ENCODE measurements at places on chromosomes 5 and 9.

DNA sequence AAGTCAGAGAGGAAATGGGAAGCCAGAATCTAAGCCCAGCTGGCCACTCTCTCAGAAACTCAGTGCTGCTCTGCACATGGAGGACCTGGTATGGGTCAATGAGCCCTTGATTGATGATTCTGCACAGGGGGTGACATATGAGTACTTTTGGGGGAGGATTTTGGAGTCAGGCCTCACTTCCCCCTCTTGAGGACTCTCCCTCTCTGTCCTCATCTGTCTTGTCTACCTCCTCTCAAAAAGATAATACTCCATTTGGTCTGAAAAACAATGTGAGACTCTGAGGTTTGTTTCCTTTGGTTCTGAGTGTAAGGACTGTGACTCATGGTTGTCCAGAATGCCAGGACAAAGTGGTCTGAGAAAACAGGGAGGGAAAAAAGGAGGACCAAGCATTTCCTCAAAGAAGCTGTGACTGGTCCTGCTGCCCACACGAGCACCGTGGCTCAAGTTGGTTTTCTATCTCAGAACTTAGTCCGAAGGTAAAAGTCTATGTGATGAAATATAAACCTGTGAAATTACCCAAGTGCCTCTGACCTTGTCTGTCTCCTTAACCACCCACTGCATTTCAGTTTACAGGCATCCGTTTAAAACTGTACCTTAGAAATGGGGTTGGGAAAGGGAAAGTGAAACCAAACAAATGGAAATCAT lies 11.1 kb downstream of the TTC39B start:
- peak; percentile 29 for DNase-seq

GRCh38 chr5:68261569-68262065 lies 46.1 kb downstream of the PIK3R1 start:
- no peak for DNase-seq

DNA sequence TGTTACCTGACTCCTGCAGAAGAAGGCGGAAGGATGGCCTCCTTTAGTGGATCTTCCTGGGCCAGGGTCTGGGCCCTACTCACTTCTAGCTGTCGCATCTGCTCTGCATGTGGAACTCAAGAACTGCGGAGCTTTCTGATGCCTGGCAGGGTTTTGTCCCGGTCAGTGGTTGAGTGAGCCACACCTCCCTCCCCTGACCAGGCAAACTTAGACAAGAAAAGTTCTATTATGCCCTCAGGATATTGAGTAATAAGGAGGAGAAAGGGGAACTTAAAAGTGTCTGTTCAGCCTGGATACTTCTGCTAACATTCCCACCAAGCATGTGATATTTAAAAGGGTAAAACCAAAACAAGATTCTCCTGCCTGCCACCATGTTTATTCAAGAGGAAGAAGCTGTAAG lies at the start of gene FYB1:
TSS of gene FYB1 (minus strand) at position 127 of the 400 bp plus-strand sequence. CDS start 16,603 bp downstream, outside the sequence.
- no peak for DNase-seq

DNA sequence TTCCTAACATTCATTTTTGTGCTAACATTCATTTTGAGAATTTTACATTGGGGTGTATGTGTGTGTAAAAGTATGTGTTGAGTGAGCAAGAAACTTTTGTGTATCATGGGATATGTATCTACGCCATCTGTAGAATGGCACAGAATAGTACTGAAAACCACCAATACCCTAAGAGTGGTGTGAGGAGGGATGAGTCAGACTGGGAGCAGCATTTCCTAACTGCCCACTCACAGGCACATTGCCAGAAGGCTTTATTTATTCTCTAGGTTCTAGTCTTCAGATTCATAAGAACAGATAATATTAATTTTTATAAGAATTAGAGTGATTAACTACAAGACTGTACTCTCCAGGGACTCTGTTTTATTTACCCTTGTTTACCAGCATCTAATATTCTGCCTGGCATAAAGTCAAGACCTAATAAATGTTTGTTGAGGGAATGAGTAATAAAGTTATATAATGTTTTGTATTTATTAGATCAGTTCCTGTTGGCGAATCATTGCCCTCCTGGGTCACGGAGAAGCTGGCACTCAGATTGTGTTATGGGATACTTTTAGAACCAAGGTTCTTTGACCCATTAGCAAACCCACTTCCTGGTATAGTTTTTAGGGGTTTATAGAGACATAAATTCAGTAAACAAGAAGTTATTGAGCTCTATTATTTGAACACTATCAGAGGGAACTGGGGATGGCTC lies 159.1 kb upstream of the PPP2R2B start:
- no peak for DNase-seq

DNA sequence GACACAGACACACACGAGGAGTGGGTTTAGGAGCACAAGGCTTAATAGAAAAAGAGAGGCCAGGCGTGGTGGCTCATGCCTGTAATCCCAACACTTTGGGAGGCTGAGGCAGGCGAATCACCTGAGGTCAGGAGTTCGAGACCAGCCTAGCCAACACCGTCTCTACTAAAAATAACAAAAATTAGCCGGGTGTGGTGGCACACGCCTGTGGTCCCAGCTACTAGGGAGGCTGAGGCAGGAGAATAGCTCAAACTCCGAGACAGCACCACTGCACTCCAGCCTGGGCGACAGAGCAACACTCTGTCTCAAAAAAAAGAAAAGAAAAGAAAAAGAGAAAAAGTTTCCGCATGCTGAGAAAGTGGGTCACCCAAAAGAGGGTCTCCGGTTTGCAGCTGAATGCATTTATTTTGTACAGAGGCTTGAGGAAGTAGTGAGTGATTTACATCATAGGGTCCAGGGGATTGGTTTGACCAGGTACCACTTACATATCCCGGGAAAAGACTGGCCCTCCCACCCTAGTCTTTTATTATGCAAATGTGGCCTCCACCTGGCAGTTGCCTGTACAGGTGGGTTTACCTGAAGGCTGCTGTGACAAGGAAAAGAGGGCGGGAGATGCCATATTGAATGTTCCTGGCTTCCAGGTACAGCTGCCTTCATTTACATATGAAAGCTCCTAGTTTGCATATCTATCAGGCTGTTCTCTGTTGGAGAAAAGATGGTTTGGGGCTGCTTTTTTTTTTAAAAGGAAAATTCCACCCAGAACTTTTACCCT lies 366.2 kb upstream of the GRAMD2B start:
- no peak for DNase-seq

GRCh38 chr9:27712806-27713205 lies 139.5 kb upstream of the C9orf72 start:
- DNase-seq, result no peak

- DNase-seq, result no peak
Measured at GRCh38 chr5:7878381-7878873, 9.5 kb downstream of the MTRR start.

DNA sequence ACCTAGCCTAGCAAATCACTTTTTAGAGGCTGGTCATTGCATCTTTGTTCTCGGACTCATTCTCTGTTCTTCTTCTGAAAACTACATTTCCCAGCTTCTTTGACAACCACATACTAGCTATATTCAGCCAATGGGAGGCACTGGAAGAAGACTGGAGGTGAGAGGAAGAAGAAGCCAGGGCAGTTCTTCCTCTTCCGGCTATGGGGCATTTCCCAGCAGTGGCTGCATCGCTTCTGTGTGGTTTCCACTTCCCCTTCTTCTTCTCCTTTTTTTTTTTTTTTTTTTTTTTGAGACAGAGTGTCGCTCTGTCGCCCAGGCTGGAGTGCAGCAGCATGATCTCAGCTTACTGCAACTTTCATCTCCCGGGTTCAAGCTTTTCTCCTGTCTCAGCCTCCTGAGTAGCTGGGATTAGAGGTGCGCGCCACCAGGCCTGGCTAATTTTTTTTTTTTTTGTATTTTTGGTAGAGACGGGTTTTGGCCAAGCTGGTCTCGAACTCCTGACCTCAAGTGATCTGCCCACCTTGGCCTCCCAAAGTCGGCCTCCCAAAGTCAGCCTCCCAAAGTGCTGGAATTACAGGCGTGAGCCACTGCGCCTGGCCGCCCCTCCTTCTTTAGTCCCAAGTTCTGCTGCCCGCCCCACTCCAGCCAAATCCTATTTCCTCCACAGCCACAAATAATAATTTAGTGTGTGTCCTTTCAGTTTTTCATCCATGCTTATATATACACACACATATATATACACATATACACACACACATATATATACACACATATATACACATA lies 6.9 kb upstream of the UBAP1 start:
- no peak for DNase-seq

Measured in activated naive CD4-positive, alpha-beta T cell treated with anti-CD3 and anti-CD28 coated beads, Interleukin-2, amount 50 U/mL, for 72 hours (primary cell).